ENCODE measurements at places on chromosomes 5 and 9.

DNA sequence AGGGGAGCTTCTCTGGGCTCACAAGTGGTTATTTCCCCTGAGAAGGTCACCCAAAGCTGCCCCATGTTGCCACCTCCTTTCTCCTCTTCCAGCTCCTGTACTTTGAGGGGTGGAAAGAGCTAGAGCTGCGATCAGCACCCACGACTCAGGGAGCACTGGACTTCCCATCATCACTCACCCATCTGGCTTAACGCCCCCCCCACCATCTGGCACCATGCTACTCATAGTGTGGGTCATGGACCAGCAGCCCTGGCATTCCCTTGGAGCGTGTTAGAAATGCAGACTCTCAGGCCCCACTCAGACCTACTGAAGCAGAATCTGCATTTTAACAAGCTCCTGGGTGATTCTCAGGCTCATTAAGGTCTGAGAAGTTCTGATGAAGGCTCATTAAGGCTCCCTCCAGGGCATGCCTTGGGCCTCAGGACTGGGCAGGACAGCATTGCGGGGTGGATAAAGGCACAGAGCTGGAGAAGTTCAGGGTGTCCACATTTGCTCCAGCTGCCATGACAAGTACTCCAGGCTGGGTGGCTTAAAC is 67.3 kb downstream of the GALNT12 start:
- DNase-seq = no peak

DNA sequence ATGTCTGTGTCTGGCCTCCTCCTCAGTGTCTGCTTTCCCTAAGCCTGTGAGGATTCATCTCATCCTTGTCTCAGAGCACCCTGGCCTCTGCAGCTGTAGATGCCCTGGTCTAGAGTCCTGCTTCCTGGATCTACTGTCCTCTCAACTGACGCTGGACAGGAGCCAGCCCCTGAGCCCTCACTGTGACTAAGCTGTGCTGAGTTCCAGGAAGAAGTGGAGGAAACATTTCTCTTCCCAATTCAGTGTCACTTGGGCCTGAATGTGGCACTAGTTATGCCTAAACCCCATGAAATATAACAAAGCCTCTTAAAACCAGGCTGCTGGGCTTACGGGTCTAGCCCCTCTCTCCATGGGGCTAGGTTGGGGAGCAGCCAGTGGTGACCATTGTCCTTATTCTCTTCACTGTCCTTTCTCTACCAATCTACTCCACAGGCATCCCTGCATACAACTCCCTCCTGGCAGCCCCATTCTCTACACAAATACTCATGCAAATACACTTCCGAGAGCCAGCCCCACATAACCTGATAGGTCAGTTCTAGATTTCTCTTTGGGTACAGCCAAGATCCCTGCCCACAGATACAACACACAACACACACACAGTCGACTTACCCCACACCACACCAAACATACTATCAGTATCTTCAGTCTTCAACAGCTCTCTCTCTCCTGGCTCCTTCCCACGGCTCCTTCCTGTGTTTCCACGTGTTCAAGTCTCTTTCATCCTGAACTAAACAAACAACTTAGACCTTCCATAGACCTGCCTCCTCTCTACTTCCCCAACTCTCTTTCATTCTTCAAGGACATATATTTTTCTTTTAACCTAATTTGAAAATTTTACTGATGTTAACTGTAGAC is 220.8 kb downstream of the SNX18 start:
- no peak for DNase-seq

GRCh38 chr5:140607031-140607430 is 25.9 kb downstream of the CD14 start:
- DNase-seq = no peak

GRCh38 chr9:126108240-126108639 is 218.4 kb upstream of the MVB12B start:
- no peak for DNase-seq

GRCh38 chr9:84667571-84668195 is 1.8 kb upstream of the NTRK2 start:
- no peak for DNase-seq

GRCh38 chr5:157225469-157226422 is 40.2 kb upstream of the CYFIP2 start:
- DNase-seq = peak; percentile 28

Data from CD4-positive, alpha-beta T cell treated with Interleukin-6 at 100 ng/mL for 8 hours (primary cell).